ENCODE measurements at places on chromosomes 11 and 22. TPM values are rescaled to one million over a fixed set of nuclear protein-coding genes. Genes with fewer than 3 reads are reported as not detected.

Gene GPR83
- total RNA-seq, result not detected

Gene RTN4RL2
- 0.81 TPM for total RNA-seq

Gene TREH
- not detected for total RNA-seq

DNA sequence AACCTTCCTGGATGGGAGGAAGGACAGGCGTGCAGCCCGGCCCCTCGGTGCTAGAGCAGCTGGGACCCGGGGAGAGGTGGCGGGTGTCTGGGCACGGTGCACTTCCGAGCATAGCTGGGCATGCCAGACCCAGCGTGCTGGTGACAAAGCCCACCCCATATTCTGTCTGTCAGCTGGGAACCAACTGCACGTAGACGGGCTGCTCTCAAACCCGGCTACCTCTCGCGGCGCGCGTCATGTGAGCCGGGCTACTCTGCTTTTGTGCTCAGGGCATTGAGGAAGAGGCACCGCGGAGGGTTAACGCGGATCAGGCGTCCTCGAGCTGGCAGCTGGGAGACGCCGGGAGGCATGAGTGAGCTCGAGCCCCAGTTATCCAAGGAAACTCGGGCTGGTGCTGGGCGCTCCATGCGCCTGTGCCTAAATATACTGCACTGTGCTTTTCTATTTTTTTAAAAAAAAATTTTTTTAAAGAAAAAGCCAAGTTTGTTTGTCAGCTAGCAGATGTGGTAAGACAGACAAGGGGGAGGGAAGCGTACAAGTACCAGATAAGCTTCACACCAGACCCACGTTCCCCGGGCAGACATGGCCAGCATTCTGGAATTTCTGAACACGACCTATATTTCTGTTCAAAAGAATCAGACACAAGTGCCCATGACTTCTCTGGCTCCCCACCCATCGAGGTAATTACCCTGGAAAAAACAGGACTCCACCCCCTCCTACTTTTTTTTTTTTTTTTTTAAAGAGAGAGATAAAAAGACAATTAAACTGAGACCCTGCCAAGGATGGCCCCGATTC lies 425.6 kb downstream of the SHANK2 start:
- H3K4me1 ChIP-seq, result no peaks in the 10 kb centered on the region
- DNase-seq, result no peak
- H3K36me3 ChIP-seq, result no peaks in the 10 kb centered on the region
- peaks cover 25% of the 10 kb centered on the region for H3K27me3 ChIP-seq
- no peak overlapping the region for H3K4me3 ChIP-seq
- no peak overlapping the region for H3K27ac ChIP-seq

Data from osteocyte (in vitro differentiated cells).